ENCODE measurements at places on chromosomes 3 and 15. TPM values are rescaled to one million over a fixed set of nuclear protein-coding genes. Genes with fewer than 3 reads are reported as not detected.

DNA sequence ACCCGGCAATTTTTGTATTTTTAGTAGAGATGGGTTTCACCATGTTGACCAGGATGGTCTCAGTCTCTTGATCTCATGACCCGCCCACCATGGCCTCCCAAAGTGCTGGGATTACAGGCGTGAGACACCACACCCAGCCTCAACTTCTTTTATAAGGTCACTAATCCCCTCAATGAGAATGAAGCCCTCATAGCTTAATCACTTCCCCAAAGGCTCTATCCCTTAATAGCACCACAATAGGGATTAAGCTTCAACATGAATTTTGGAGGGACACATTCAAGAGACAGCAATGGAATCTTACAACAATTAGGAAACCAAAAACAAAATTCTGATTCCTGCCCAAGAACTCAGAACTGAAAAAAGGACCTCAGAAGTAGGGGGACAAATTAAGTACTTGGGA is 126.8 kb downstream of the ATP1B3 start:
- no peak for DNase-seq

DNA sequence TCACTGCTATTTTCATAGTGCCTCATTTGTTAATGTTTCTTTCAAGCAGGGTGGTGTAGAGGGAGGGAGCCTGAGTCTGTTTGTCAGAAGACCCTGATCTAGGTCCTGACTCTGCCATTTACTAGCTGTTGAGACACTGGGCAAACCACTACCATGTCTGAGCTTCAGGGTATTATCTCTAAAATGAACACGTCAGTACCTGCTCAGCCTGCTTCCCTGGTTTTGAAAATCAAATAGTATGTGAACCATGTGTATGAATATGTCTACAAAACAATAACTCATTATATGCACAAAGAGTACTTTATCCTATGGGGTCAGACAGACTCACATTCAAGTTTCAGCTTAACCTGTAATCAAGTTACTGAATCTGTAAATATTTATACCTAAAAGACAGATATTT is 25.1 kb downstream of the SYNPR start:
- no peak for DNase-seq

The ZIC1 gene
- total RNA-seq = not detected

- DNase-seq = no peak
These were observed 742.0 kb upstream of the CCDC54 start for GRCh38 chr3:106635271-106635670.

- no peak for DNase-seq
These were observed 22.9 kb downstream of the IL5RA start for GRCh38 chr3:3087279-3087678.

DNA sequence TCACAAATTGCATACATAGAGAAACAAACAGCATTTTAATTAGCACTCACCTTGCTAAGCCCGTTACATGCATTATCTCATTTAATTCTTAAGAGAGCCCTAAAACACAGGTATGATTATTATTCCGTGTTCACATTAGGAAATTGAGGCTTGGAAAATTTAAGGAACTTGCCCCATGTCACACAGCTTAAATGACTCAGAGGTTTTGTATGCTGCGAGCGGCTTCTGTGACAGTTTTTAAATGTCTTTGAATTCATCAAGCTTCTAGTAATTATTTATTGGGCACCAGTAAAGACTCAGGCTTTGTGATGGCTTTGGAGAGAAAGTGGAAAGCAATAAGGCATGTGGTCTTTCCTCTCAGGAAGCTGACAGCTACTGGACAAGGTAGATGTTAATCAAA is 166.7 kb upstream of the THBS1 start:
- no peak for DNase-seq

DNA sequence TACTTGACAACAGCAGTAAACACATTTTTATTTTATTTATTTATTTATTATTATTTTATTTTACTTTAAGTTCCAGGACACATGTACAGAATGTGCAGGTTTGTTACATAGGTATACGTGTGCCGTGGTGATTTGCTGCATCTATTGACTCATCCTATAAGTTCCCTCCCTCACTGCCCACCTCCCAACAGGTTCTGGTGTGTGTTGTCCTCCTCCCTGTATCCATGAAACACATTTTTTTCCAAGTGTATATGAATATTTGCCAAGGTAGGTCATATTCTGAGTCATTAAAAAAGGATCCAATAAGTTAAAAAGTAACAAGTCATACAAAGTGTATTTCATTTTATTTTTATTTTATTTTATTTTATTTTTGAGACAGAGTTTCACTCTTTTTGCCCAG is 567.3 kb upstream of the KCNMB2 start:
- no peak for DNase-seq

- no peak for DNase-seq
These were observed 66.5 kb downstream of the ARMC8 start for GRCh38 chr3:138253609-138254008.

DNA sequence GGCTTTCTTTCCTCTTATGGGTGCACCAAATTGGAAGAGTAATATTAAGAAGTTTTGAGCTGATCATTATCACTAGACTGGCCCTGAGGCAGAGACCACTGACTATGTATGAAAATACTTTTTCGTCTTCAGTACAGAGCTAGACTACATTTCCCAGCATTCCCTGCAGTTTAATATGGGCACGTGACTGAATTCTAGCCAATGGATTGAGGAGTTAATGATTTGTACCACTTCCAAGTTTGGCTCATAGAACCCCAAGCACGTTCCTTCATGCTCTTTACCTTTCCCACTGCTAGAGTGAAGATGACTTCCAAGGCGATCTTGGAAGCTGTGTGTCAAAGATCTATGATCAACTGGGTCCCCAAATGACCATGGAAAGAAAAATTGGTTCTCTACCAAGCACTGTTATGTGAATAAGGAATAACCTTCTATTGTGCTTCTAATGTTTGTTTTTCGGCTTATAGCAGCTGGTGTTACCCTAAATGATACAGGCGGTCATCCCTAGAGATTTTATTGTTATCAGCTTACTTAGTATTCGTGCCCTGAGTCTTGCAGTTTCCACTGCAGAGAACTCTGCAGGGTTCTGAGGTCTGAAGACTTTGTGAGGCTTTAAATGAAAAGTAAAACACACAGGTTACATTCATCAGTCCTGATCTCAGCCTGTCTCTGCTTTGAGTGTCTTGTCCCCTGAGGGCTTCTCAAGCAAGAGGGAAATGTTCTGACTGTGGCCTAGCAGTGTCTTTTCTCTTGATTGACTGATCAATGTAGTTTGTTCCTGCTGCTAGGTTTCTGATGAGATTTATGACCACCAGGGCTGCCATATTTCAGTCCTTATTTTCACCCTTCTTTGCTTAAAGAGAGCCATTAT is 486.8 kb downstream of the PDCD6IP start:
- DNase-seq = no peak

The MCF2L2 gene
- 1.1 TPM for total RNA-seq
